A549 treated with dexamethasone at 1 μM for 4 hours (cell line): ENCODE measurements at places on chromosomes 5 and 9. TPM values are rescaled to one million over a fixed set of nuclear protein-coding genes. Genes with fewer than 3 reads are reported as not detected.

The SPINK13 gene
- total RNA-seq, result 0.13 to 0.31 TPM (median 0.19 TPM) in 4 of 5 replicates, not detected in the other

The NR4A3 gene
- total RNA-seq, result 1.5 to 2.7 TPM (median 2.0 TPM) in 5 replicates

The SPAAR gene
- total RNA-seq, result 0.10 to 0.20 TPM (median 0.15 TPM) in 4 of 5 replicates, not detected in the other

The CDC20B gene
- total RNA-seq, result 0.06 to 0.09 TPM (median 0.08 TPM) in 5 replicates

The NEUROG1 gene
- total RNA-seq, result not detected in 5 replicates
